ENCODE measurements at places on chromosomes 1 and 21.
A peak's percentile ranks its signal among the peaks of the same experiment; 100 is the strongest.

DNA sequence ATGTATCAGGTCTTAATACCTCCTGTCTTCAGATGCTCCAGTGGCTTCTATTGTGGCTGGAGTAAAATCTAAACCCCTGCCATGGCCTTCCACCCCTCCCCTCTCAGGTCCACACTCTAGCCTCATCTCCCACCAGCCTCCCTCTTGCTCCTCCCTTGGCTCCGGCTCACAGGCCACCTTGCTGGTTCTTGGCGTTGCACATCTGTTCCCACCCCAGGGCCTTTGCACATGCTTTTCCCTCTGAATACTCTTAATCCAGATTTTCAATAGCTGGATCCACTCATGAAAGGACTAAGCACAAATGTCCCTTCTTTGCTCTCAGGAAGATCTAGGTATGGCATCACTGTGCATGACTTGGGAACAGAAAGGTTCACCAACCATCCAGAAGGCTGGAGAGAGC is 415.4 kb upstream of the VAMP3 start:
- no peak overlapping the region for H3K4me3 ChIP-seq
- H3K27me3 ChIP-seq = peaks cover 2% of the 10 kb centered on the region
- H3K4me1 ChIP-seq = no peaks in the 10 kb centered on the region

DNA sequence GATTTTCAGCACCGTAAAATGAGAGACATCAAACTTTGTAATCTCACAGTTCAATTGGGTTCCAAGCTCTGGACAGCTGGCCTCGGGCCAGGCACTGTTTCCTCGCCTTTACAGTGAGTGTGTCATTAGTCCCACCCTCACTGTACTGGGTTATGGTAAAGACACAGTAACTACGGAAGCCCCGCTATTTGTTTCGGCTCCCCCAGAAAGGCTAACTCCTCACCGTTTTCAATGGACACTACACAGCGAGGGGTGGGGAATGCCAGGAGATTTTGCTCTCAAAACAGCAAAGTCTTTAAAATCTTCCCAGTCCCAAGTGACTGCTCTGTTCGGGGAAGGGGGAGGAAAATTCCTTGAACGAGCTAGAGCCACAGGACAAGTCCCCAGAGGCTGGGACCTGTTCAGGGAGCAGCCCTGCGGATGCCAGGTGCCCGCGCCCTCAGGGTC is 757 bp upstream of the SPSB1 start:
- H3K27ac ChIP-seq = no peak overlapping the region
- peaks cover 7% of the 10 kb centered on the region for H3K27me3 ChIP-seq
- DNase-seq = no peak
- peaks cover 24% of the 10 kb centered on the region for H3K4me1 ChIP-seq
- peak overlapping the region; percentile 56 for H3K4me3 ChIP-seq

- H3K27ac ChIP-seq = no peak overlapping the region
- no peak overlapping the region for H3K4me3 ChIP-seq
- peaks cover 4% of the 10 kb centered on the region for H3K4me1 ChIP-seq
- DNase-seq = no peak
- no peaks in the 10 kb centered on the region for H3K27me3 ChIP-seq
Observed at GRCh38 chr1:222045236-222045635, 303.3 kb upstream of the DUSP10 start.

DNA sequence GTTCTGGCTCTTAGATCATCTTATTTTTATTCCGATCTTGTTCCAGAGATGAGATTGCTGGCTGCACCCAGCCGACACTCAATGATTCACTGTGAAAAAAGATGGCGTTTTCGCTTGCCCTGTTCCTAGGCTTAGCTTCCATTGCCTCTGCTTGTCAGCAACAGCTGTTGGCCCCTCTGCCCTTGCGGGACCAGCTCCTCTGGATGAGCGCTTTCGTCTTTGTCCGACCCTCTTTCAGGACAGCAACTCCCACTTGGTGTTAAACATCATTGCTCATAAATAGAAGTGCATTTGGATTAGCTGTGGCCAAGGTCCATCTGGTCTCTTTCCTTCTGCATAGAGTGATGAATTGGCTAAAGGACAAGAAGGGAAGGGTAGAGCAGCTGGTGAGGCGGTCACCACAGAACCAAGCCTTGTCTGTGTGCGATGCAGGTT is 43.5 kb upstream of the SCCPDH start:
- no peaks in the 10 kb centered on the region for H3K27me3 ChIP-seq
- no peak overlapping the region for H3K4me3 ChIP-seq
- no peaks in the 10 kb centered on the region for H3K36me3 ChIP-seq
- H3K27ac ChIP-seq = no peak overlapping the region
- DNase-seq = no peak

DNA sequence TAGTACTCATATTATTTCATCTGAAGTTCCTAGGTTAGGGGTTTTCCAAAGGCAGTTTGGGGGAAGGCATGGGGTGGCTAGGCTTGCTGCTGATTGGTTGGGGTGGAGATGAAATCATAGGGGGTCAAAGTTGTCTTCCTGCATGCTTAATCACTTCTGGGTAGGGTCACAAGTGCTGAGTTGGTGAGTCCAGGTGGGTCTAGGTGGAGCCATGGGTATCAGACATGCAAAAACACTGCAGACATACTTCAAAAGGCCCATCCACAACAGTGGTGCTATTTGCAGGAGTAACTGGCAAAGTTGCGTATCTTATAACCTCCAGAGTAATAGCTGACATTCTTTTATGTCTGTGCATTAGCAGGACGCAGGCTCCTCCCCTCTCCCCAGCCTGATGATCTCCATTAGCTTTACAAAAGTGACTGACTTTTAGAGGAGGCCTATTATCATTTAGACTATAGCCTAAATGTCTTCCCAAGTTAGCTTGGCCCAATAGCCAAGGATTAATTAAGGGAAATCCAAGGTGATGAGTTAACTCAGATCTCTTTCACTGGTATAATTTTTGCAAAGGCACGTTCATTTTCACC is 374.4 kb upstream of the PRMT6 start:
- no peak overlapping the region for H3K27ac ChIP-seq
- H3K36me3 ChIP-seq = no peaks in the 10 kb centered on the region
- no peaks in the 10 kb centered on the region for H3K27me3 ChIP-seq
- DNase-seq = no peak
- no peaks in the 10 kb centered on the region for H3K4me1 ChIP-seq

DNA sequence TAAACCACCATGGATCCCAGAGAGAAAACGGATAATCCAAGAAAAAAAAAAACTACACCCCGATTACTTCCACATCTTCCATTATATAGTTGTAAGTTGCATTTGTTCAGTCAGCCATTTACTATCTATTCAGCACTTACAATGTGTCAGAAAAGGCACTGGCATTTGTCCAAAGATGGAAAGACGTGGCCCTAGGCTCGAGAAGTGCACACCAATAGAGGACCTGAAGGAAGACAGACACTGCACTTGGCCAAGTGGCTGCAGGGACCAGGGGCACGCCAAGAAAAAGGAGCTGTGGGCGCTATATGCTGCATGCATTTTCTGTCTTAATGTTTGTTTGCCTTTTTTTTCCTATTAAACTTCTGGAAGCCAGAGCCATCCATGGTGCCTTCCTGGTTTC is 45.2 kb upstream of the LYST start:
- H3K4me3 ChIP-seq = no peak overlapping the region
- H3K27ac ChIP-seq = no peak overlapping the region
- no peak for DNase-seq
- no peaks in the 10 kb centered on the region for H3K27me3 ChIP-seq

GRCh38 chr1:7991504-7992440 is 30.3 kb downstream of the PARK7 start:
- no peak for DNase-seq
- no peaks in the 10 kb centered on the region for H3K27me3 ChIP-seq
- H3K27ac ChIP-seq = no peak overlapping the region

GRCh38 chr1:61591351-61591750 is 133.6 kb downstream of the TM2D1 start:
- H3K4me1 ChIP-seq = no peaks in the 10 kb centered on the region
- no peak overlapping the region for H3K27ac ChIP-seq
- H3K36me3 ChIP-seq = no peaks in the 10 kb centered on the region
- no peak for DNase-seq
- H3K4me3 ChIP-seq = no peak overlapping the region

DNA sequence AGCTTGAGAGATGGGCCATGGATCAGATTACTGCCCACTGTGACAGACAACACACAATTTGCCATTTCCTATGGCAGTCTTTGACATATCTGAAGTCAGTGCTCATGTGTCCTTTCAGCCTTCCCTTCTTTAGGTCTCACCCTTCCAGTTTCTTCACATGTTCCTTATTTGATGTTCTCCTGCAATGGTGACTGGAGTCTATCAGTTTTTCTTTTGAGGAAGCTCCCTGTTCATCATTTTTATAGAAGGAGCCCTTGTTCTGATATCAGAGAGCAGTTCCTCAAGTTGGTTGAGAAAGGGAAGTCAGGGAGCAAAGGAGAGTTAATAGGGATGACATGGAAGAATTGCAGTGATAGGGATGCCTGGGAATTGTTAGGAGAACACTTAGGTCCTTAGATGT is 42.2 kb downstream of the DISC1 start:
- H3K4me1 ChIP-seq = peaks cover 3% of the 10 kb centered on the region
- H3K27ac ChIP-seq = no peak overlapping the region
- H3K36me3 ChIP-seq = peaks cover 9% of the 10 kb centered on the region
- H3K4me3 ChIP-seq = no peak overlapping the region

- no peak for DNase-seq
- H3K27me3 ChIP-seq = no peaks in the 10 kb centered on the region
- peaks cover 16% of the 10 kb centered on the region for H3K36me3 ChIP-seq
Observed at GRCh38 chr1:34973326-34973725, 11.8 kb downstream of the TMEM35B start.

DNA sequence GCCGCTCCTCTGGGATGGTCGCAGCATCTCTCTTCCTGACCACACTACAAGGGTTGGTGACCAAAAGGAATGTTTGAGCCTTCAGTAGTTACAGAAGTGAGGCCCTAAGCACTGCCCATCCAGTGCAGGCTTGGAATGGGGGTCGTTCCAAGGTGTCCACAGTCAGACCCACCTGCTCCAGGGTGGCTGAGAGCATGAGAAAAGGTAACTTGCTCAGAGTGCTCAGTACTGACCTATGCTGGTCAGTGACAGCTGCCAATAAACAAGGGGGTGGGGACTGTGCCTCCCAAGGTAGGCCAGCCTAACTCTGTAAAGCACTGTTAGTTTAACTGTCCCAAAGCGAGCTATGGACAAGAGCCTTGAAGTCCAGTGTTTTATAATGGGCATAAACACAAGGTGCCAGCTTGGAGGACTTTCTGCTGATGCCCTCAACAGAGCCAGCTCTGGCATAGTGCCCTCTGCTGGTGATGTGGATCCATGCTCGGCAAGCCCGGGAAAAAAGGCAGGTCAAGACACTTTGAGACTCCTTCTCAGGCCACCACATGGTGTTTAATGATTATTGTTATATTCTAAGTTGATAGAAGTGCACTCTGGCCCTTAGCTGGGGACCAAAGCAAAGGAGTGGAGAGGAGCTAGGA is 78.1 kb upstream of the DNAH14 start:
- H3K36me3 ChIP-seq = no peaks in the 10 kb centered on the region
- peaks cover 8% of the 10 kb centered on the region for H3K27me3 ChIP-seq
- H3K4me1 ChIP-seq = no peaks in the 10 kb centered on the region
- H3K27ac ChIP-seq = no peak overlapping the region
- no peak overlapping the region for H3K4me3 ChIP-seq

GRCh38 chr1:220099826-220100225 is 5.9 kb downstream of the IARS2 start:
- DNase-seq = no peak
- H3K27ac ChIP-seq = no peak overlapping the region
- H3K36me3 ChIP-seq = peaks cover 38% of the 10 kb centered on the region
- H3K4me1 ChIP-seq = peaks cover 16% of the 10 kb centered on the region
- no peak overlapping the region for H3K4me3 ChIP-seq
- H3K27me3 ChIP-seq = no peaks in the 10 kb centered on the region

- no peak overlapping the region for H3K27ac ChIP-seq
- peaks cover 2% of the 10 kb centered on the region for H3K36me3 ChIP-seq
- no peak for DNase-seq
- peaks cover 15% of the 10 kb centered on the region for H3K4me1 ChIP-seq
- H3K4me3 ChIP-seq = no peak overlapping the region
Observed at GRCh38 chr1:39110325-39110851, 84.2 kb downstream of the NDUFS5 start.
